ENCODE measurements at places on chromosomes 6 and 20.

GRCh38 chr20:44807051-44807683, 3.2 kb downstream of the RIMS4 start:
- no peak for DNase-seq

DNA sequence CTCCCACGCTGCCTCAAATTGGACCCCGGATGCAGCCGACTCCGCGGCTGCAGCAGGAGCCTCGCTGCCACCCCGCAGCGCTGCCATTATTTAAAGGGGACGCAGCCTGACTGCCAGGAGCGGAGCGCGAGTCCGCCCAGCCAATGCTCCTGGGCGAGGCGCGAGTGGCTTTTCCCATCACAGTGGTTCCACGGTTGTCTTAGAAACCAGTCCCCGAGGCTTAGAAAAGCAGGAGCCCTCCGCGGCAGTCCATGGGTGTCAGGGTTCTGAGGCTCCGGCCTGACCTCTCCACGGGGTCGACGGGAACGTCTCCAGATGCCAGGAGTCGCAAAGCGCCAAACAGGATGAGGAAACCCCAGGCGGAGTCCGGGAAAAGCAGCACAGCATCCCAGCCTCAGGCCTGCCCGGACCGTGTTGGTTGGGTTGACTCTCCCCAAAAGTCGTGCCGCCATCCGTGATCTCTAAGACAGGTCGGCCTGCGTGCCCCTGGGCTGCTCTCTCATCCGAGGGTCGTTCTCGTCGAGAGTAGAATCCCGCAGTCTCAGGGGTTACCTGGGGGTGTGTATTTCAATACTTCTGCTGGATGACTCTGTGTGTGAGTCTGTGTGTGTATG, 975.8 kb upstream of the DEFB115 start:
- DNase-seq = no peak

DNA sequence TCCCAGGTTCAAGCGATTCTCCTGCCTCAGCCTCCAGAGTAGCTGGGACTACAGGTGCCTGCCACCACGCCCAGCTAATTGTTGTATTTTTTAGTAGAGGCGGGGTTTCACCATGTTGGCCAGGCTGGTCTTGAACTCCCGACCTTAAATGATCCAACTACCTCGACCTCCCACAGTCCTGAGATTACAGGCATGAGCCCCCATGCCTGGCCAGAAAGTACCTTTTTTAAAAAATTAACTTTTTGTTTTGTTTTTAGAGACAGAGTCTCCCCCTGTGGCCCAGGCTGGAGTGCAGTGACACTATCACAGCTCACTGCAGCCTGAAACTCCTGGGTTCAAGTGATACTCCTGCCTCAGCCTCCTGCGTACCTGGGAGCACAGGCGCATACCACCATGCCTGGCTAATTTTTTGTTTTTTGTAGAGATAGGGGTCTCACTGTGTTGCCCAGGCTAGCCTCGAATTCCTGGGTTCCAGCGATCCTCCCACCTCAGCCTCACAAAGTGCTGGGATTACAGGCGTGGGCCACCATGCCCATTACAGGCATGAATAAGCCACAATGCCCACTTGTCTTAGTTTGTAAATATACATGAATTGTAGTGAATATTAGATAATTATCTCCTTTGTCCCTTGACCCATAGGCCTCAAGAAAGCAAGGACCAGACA, 17.4 kb upstream of the EEF1A1 start:
- DNase-seq = no peak

- no peak for DNase-seq
Measured at GRCh38 chr20:10075606-10076005, 40.8 kb downstream of the ANKEF1 start.

DNA sequence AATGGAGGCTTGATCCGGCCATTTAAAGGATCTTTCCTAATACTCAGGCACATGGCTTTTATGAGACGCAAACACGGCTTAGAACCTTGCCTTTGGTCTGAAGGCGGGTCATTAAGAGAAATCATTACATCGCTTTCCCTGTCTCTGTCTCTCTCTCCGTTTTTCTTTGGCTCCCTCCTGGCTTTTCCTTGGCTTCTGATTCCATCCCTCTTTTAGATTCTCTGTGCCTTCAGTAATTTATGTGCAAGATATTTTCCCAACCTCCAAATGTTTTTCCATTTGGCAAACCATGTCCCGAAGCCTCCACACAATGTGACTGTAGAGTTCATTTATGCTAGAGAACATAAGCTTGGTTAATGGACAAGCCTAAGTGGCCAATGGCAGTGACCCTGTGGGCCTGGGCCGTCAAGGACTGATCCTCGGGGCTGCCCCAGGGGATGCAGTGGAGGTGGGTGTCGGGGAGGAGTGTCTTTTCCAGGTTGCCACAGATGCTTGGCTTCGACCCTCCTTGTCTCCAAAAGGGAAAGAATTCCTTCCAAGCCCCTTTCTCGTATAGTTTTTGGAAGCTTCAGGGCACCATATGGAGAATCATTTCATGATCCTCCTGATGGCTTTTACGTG, 157.0 kb downstream of the SCML4 start:
- DNase-seq = no peak

GRCh38 chr6:128929869-128930268, 46.9 kb downstream of the LAMA2 start:
- DNase-seq = no peak

- DNase-seq = peak; percentile 64
Measured at GRCh38 chr20:43824309-43825050, 90.2 kb upstream of the TOX2 start.

DNA sequence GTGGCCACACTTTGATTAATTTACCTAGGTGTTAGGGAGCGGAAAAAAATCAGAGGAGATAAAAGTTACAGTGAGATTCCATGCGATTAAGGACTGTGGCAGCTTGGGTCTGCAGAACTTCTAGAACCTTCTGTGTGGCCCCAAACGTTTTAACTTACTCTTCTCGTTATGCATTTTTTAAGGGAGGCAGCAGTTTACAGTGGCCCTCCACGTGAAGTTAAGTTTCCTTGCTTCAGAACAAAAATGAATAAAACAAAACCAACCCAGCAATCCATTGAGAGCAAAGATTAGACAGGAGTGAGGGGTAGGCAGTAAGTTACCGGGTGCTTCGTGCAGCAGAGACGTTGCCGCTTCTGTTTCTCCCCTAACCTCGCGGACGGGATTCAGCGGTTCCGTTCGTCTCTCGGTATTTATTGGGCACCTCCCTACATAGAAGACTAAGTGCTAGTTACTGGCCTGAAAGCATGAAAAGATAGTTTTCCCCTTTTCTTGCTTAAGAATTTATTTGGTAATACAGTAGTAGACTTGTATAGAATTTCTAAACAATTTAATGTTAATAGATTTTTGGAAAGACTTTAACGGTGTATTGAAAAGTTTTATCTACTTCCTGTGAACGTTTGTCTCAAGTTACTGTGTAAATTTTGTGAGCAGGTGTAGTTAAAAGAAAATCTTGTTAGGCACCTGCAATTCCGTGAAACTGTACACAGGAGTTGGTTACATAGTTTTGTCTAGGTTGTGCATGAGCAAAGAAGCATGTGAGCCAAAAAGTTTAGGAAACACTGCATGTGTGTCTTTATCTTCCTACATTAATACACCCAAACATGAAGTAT, 1.1 kb downstream of the BAG2 start:
- peak; percentile 55 for DNase-seq

GRCh38 chr6:37283268-37283667, 25.3 kb upstream of the TMEM217 start:
- DNase-seq = no peak

DNA sequence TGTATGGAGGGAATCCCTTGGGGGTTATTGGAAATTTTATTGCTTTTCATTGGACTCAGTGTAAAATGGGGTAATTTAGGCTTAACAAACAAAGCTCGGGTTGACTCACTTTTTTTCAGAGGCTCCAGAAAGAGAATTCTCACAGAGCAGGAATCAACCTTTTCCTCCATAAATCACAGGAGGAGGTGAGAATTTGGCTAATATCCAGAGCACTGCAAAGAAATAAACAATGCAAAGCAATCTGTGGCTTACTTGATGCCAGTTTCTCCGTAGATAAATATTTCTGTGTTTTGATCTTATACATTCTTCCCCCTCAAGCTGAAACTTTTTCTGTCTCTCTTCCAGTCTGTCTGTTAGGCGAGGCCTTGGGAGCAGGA, 176.6 kb downstream of the TSHZ2 start:
- no peak for DNase-seq

DNA sequence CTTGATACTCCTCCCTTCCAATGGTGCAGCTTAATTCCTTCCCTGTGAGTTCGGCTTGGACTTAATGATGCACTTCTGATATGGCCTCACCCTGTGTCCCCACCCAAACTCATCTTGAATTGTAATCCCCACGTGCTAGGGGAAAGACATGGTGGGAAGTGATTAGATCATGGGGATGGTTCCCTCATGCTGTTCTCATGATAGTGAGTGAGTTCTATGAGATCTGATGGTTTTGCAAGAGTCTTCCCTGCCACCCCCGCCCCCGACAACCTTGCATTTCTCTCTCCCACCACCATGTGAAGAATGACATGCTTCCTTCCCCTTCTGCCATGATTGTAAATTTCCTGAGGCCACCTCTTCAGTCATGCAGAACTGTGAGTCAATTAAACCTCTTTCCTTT, 50.3 kb upstream of the HLA-G start:
- DNase-seq = no peak

DNA sequence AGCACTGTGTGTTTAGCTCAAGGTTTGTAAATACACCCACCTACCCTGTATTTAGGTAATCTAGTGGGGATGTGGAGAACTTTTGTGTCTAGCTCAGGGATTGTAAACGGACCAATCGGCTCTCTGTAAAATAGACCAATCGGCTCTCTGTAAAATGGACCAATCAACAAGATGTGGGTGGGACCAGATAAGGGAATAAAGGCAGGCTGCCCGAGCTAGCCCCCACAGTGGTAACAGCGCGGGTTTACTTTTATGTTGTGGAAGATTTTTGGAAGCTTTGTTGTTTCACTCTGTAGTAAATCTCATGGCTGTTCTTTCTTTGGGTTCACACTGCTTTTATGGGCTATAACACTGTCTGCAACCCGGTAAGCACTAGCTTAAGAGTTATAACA, 32.1 kb upstream of the RANBP9 start:
- no peak for DNase-seq

- no peak for DNase-seq
Measured at GRCh38 chr6:88921734-88922133, 41.7 kb downstream of the RNGTT start.

GRCh38 chr6:55696501-55696900, 117.5 kb upstream of the HMGCLL1 start:
- DNase-seq = no peak

- no peak for DNase-seq
Measured at GRCh38 chr20:59571151-59571550, 33.2 kb upstream of the PHACTR3 start.

- DNase-seq = peak; percentile 75
Measured at GRCh38 chr6:28789553-28790083, 134.2 kb downstream of the TRIM27 start.

DNA sequence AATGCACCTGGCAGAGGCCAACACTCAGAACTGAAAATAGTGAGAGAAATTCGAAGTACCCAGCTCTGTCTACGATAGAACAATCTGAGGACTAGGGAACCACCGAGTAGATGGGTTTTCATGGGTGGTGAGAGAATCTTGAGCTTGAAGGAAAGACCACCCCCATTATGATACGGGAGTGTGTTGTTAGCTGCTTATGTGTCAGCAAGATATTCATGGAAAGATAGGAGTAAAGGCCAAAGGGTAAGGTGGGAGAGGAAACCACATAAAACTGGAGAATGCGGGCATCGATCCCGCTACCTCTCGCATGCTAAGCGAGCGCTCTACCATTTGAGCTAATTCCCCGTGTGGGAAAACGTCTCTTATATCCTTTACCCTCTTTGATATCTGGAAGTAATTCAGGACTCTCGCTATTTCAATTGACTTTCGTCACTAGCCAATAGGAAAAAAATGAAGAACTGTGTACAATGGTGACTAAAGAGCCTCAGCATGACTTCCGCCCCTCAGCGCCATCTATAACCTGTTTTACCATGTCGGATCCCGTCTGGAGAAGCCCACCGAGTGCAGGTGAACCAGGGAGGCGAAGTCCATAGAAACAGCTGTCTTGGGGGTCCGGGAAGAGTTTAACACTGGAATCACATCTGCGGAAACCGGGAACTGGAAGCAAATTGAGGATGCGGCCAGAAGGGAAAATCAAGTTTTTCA, 25.0 kb upstream of the ABT1 start:
- peak; percentile 82 for DNase-seq

DNA sequence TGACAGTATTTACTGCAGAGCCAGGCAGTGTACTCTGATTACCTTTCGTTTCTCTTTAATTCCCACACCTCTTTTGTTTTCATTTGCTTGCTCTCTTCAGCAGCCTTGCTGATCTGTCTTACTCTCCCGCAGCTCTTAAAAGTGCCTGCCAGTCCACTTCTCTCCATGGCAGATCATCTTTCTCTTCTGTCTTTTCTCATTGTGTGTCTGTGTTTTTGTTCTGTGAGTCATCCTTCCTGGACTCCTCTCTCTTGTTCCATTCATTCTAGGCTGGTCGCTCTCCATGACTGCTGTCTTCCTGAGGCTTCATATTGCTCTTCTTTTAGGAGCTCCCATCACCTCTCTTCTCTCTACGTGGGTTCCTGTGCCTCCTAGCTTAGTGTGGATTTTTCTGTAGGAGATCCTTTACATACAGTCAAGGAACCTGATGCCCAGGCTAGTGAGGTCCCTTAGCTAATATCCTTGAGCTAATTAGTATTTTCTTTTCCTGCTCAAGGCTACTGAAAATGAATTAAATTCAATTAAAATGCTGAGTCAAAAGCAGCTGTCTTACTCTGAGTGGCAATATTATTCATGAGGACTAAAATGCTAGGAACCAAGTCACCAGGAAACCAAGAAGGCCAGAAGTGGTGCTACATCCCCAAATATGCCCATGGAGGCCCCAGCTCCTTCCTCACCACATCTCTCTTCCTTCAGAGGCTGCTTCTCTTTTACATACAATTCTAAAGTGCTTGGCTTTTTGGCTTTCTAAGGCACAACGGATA, 86.1 kb downstream of the SLX4IP start:
- peak; percentile 84 for DNase-seq

GRCh38 chr20:31819083-31819784, at the start of gene MYLK2:
Gene MYLK2 (plus strand): TSS chr20:31819356. CDS start chr20:31819581, 225 bp downstream.
- DNase-seq = no peak

- no peak for DNase-seq
Measured at GRCh38 chr6:168171673-168172353, 92.8 kb upstream of the FRMD1 start.

DNA sequence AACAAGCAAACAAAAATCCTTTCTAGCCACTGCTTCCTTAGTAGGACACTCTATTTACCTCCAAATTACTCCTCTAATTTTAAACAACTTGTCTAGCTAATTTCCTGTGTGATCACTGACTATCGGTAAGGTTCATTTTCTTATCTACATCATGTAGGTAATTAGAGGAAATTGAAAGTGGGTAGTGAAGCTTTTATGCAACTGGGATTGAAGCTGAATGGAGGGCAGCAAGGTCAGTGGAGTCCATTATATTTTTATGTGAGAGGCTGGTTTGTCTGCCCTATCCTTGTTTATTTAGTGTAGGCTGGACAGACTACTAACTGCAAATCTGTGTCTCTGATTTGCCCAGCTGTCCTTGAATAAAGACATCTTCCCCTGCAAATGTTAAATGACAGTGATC, 88.5 kb upstream of the SIM1 start:
- no peak for DNase-seq

All from islet precursor cell (in vitro differentiated cells).